Parietal lobe (tissue), 2 donors: ENCODE measurements at places on chromosomes 11 and 22. TPM values are rescaled to one million over a fixed set of nuclear protein-coding genes. Genes with fewer than 3 reads are reported as not detected.

Gene RIC3
- total RNA-seq: 61.0 TPM

Gene MUC2
- total RNA-seq: not detected

Gene DNAJB13
- total RNA-seq: 1.3 TPM

Gene BIK
- not detected for total RNA-seq

Gene OR52E8
- total RNA-seq: 0.63 TPM

Gene MTMR2
- 31.0 TPM for total RNA-seq

Gene C11orf65
- total RNA-seq: 1.6 TPM
